Fibroblast of lung (primary cell): ENCODE measurements at places on chromosomes 16 and 17.

- no peak overlapping the region for H3K27ac ChIP-seq
- H3K4me3 ChIP-seq = no peak overlapping the region
- no peak for DNase-seq
- H3K4me1 ChIP-seq = no peaks in the 10 kb centered on the region
Observed at GRCh38 chr17:3852561-3852960, 6.5 kb upstream of the NCBP3 start.

DNA sequence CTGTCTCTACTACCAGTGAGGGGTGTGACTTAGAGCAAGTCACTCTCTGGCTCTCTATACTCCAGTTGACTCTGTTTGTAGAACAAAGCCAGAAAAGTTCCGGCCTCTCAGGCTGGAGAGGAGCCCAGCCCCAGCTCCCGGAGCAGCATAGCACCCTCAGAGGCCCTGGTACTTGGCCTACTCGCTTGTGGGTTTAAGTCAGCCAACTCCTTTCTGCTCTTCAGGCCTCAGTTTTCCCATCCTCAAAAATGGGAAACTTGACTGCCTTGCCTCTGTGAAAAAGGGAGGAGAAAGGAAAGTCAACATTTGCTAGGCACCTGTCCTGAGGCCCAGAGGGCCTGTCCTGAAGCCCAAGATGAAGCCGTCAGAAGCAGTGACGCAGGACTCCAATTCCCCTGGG lies 1.1 kb downstream of the CHST6 start:
- H3K27ac ChIP-seq = no peak overlapping the region
- H3K4me1 ChIP-seq = no peaks in the 10 kb centered on the region
- no peak for DNase-seq
- no peaks in the 10 kb centered on the region for H3K36me3 ChIP-seq
- H3K27me3 ChIP-seq = peaks cover 5% of the 10 kb centered on the region

GRCh38 chr17:7837408-7838088 lies 3.5 kb downstream of the KDM6B start:
- peaks cover 7% of the 10 kb centered on the region for H3K36me3 ChIP-seq
- peak overlapping the region; percentile 92 for H3K4me3 ChIP-seq
- peak overlapping the region; percentile 98 for H3K27ac ChIP-seq

DNA sequence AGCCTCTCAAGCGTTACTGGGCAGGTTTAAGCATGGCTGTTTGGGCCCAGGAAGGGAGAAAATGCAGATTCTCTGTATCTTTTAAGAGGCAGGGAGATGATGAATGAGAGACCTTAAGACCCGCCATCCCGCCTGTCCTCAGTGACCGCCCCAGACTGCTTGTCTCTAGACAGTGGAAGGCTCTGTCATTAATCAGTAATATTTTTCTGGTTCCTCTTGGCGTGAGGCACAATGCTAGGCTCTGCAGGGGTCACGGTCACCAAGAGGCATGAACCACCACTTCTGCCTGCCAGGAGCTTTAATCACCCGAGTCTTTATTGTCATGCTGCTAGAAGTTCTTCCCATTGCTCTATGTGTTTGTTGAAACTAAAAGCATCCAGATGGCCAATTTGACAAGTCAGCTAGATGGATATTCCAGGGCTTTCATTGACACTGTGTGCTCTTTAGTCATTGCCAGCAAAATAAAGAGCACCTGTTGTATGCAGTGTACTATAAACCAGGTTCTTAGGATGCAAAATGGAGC lies 3.2 kb downstream of the SLC6A2 start:
- H3K36me3 ChIP-seq = no peaks in the 10 kb centered on the region
- no peak for DNase-seq
- no peak overlapping the region for H3K4me3 ChIP-seq

GRCh38 chr16:86626966-86627365 lies 48.6 kb downstream of the FOXL1 start:
- no peaks in the 10 kb centered on the region for H3K27me3 ChIP-seq
- DNase-seq = no peak
- H3K27ac ChIP-seq = no peak overlapping the region
- no peak overlapping the region for H3K4me3 ChIP-seq
- no peaks in the 10 kb centered on the region for H3K4me1 ChIP-seq

GRCh38 chr17:68511671-68512246 lies 471 bp upstream of the PRKAR1A start:
- DNase-seq = peak; percentile 76
- peak overlapping the region; percentile 95 for H3K4me3 ChIP-seq
- no peaks in the 10 kb centered on the region for H3K27me3 ChIP-seq
- peaks cover 3% of the 10 kb centered on the region for H3K4me1 ChIP-seq

DNA sequence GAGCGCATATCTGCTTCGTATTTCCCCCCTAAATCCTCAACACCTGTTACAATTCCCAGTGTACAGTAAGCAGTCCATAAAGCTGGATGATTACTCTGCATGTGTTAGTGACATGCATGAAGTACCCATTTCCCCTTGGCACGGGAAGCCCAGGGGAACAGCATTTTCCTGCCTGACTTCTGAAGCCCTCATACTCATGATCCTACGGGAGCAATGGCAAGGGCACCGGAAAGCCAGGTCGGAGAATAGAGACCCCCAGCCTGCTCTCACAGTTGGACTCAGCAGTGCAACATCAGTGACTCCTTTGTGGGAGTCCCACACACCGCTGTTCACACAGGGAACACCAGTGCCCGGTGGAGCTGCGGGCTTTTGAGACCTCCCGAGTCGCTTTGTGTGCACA lies 336.9 kb downstream of the CDH13 start:
- H3K4me1 ChIP-seq = no peaks in the 10 kb centered on the region
- H3K27me3 ChIP-seq = no peaks in the 10 kb centered on the region
- H3K36me3 ChIP-seq = no peaks in the 10 kb centered on the region
- H3K27ac ChIP-seq = no peak overlapping the region
- no peak for DNase-seq

DNA sequence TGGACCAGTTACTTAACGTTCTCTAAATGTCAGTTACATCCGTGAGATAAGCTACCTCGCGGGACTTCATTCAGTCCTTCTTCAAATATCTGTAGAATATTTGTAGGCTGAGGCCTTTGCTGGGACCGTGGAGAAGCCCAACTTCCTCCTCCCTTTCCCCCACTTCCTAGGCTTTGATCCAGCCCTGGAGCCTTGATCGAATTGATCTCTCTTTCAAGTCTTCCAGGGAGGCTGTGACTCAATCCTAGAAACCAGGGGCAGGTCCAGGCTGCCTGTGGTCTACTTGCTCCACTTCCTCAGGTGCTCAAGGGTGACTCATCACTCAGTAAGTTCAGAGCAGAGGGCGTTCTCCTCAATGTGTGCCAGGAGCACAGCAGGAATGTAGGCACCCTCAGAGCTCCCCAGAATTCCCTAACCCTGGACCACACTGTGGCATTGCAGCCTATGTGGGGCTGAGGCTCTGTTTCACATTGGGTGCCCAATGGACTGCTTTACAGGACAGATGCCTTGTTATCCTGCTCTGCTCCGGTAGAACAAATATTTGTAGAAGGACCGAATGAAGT lies 11.2 kb upstream of the CEP20 start:
- no peaks in the 10 kb centered on the region for H3K36me3 ChIP-seq
- no peak overlapping the region for H3K4me3 ChIP-seq
- H3K27me3 ChIP-seq = no peaks in the 10 kb centered on the region
- peak; percentile 98 for DNase-seq

GRCh38 chr16:30666681-30667080 lies 8.4 kb downstream of the FBRS start:
- no peak overlapping the region for H3K27ac ChIP-seq
- peaks cover 50% of the 10 kb centered on the region for H3K36me3 ChIP-seq
- no peaks in the 10 kb centered on the region for H3K4me1 ChIP-seq
- no peaks in the 10 kb centered on the region for H3K27me3 ChIP-seq

DNA sequence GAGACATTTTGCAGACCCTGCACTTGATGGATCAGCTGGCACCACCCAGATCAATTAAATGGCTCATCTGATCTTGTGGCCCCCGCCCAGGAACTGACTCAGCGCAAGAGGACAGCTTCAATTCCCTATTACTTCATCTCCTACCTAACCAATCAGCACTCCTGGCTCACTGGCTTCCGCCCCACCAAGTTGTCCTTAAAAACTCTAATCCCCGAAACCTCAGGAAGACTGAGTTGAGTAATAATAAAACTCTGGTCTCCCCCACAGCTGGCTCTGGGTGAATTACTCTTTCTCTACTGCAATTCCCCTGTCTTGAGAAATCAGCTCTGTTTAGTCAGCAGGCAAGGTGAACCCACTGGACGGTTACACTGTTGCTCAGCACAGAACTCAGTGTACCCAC lies 23.6 kb downstream of the SPPL2C start:
- no peak overlapping the region for H3K4me3 ChIP-seq
- no peaks in the 10 kb centered on the region for H3K36me3 ChIP-seq
- H3K27ac ChIP-seq = no peak overlapping the region
- no peak for DNase-seq
- H3K4me1 ChIP-seq = no peaks in the 10 kb centered on the region

- peak overlapping the region; percentile 90 for H3K27ac ChIP-seq
- H3K4me3 ChIP-seq = no peak overlapping the region
- H3K27me3 ChIP-seq = no peaks in the 10 kb centered on the region
- peaks cover 48% of the 10 kb centered on the region for H3K4me1 ChIP-seq
Observed at GRCh38 chr17:57948169-57948554, 7.0 kb downstream of the CUEDC1 start.

DNA sequence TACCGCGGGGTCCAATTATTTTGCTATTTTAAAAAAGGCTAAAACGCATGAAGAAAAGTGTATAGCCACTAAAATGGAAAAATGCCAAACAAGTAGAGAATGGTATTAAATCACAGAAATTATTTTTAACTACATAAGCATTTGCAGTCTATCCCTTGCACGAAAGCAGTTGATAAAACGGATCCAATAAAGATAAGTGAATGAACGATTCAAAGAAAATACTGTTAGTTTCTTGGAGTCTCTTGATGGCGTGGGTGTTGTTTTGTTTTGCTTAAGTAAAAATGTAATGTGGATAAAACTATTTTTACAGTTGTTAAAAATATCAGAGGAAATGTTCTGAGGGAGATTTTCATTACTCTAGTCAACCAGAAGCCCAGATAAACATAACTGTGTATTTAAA lies 9.3 kb downstream of the HS3ST3A1 start:
- H3K4me3 ChIP-seq = no peak overlapping the region
- no peaks in the 10 kb centered on the region for H3K36me3 ChIP-seq
- no peaks in the 10 kb centered on the region for H3K27me3 ChIP-seq
- no peak for DNase-seq
- peak overlapping the region; percentile 35 for H3K27ac ChIP-seq

DNA sequence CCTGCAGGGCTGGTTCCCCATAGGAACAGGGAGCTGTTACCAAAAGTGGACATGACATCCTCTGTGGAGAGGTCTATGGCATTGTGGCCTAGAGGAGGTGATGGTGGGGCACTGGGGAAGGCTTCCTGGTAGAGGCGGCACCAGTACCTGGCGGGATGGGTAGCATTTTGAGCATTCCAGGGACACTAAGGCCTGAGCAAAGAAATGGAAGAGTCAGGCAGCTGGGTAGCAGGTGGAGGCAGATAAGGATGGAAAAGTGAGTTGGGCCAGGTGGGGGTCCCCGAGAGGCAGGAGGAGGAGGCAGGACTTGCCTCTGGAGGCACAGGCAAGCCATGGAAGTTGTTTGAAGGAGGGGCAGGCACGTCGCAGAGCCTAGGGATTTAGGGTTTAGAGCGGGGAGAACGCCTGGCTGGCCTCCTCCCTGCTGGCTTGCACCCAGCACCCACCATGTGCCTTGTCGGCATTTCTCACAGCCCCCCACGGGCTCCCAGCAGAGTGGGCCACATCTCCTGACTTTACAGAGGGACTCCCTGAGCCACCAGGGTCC lies 5.1 kb upstream of the ADCY7 start:
- no peak for DNase-seq
- H3K4me1 ChIP-seq = peaks cover 19% of the 10 kb centered on the region
- no peak overlapping the region for H3K27ac ChIP-seq

DNA sequence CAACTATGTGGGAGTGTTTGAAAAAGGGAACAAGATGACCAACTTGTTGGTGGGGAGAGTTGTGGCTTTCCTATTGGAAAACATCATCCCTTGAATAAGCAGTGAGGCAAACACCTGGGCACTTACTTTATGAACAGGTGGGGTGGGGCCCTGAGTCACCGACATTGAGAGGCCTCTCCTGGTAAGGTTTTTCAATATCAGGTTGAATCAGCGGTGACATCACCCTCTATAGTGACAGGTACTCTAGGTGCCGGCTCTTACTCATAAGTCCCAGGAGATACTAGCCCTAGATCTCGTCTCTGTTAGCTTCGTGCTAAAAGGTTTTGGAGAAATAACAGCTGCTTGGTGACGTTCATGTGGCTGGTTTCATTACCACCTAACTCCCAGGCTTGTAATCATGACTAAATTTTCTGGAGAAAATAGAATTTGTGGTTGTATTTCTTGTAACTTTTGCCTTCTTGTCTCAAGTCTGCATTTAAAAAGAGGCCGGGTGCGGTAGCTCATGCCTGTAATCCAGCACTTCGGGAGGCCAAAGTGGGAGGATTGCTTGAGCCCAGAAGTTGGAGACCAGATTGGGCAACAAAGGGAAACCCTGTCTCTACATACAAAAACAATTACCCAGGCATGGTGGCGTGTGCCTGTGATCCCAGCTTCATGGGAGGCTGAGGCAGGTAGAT lies 19.3 kb downstream of the CDH1 start:
- no peak overlapping the region for H3K4me3 ChIP-seq
- no peaks in the 10 kb centered on the region for H3K36me3 ChIP-seq
- H3K4me1 ChIP-seq = no peaks in the 10 kb centered on the region
- DNase-seq = peak; percentile 12

GRCh38 chr17:80605326-80606066 lies 60.9 kb downstream of the RPTOR start:
- H3K4me1 ChIP-seq = no peaks in the 10 kb centered on the region
- no peaks in the 10 kb centered on the region for H3K36me3 ChIP-seq

DNA sequence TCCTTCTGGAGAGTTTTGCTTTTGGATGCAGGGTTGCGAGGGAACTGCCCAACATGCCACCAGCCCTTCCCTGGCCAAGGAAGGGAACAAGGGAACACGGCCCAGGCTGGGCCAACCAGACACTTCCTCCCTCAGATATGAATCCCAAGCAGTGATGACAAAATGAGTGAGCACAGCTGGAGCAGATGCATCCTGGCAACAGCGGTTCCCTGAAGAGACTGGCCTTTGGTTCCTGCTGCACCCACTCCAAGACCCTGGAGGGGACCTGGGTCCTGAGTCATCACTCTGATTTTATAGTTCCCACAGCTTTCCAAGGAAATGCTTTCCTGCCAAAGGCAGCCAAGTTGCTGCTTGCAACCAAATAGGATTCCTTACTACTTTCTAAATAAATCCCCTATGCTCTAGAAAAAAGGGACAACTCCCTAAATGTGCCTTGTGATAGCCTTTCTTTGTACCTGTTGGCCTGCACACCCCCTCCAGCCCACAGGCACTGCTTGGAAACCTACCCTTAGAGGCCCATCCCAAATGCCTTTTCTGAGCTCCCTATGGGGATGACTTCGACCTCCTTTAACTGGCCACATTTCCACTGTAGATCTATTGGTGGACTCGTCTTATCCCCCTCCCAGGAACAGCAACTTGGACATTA lies 5.3 kb downstream of the ST3GAL2 start:
- peak overlapping the region; percentile 2 for H3K27ac ChIP-seq
- peaks cover 4% of the 10 kb centered on the region for H3K36me3 ChIP-seq
- H3K27me3 ChIP-seq = no peaks in the 10 kb centered on the region
- no peak overlapping the region for H3K4me3 ChIP-seq
- peak; percentile 77 for DNase-seq
